PC-3 (cell line): ENCODE measurements at places on chromosomes 5 and 9. TPM values are rescaled to one million over a fixed set of nuclear protein-coding genes. Genes with fewer than 3 reads are reported as not detected.

DNA sequence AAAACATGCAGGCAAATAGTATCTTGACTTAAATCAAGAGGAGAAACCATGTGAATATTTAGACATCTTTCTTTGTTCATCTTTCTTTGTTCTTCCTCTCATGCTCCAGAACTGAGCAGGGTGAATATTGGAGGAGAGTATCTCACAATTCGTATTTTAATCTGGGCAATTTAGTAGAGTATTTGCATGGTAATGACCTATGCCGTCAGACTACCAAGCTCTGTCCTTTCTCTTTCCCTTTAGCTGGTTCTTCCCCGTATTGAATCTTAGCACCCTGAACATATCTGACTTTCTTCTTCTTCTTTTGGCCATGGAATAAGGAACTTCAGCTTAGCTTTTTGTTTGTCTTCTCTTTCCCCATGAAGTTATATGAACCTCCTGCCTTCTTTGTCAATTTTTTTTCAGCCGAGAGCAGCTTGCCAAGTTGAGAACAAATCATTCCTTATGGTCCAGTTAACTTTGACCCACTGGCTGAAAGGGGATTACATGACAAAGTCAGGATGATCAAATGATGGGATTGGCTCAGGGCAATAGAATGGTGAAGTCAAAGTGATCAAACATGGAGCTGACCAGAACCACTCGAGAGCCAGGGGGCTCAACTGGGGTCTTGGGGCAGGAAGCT is 95.8 kb downstream of the DAPK1 start:
- no peak for DNase-seq

GRCh38 chr5:82106207-82106606 is 134.4 kb downstream of the ATG10 start:
- DNase-seq, result no peak

- DNase-seq, result no peak
Measured at GRCh38 chr9:114925039-114925438, 5.4 kb downstream of the TNFSF8 start.

- DNase-seq, result no peak
Measured at GRCh38 chr5:6520201-6520600, 71.5 kb downstream of the UBE2QL1 start.

DNA sequence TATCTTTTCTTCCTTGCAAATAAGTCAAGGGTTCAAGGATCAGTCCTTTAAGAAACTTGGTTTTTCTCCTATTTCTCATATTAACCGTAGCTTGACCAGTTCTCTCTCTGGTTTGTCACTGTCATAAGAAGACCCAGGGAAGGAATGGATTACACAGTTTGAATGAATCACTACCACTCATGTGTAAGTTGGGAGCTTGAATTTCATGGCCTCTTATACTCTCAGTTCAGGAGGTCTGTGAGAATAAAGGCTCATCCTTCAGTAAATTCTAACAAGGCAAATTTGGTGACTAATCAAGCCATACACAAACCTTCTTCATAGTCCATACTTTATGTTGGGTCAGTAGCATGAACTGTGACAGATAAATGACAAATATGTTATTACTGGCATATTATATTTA is 323.1 kb upstream of the ACTBL2 start:
- peak; percentile 59 for DNase-seq

- no peak for DNase-seq
Measured at GRCh38 chr5:35244171-35244570, 13.9 kb upstream of the PRLR start.

DNA sequence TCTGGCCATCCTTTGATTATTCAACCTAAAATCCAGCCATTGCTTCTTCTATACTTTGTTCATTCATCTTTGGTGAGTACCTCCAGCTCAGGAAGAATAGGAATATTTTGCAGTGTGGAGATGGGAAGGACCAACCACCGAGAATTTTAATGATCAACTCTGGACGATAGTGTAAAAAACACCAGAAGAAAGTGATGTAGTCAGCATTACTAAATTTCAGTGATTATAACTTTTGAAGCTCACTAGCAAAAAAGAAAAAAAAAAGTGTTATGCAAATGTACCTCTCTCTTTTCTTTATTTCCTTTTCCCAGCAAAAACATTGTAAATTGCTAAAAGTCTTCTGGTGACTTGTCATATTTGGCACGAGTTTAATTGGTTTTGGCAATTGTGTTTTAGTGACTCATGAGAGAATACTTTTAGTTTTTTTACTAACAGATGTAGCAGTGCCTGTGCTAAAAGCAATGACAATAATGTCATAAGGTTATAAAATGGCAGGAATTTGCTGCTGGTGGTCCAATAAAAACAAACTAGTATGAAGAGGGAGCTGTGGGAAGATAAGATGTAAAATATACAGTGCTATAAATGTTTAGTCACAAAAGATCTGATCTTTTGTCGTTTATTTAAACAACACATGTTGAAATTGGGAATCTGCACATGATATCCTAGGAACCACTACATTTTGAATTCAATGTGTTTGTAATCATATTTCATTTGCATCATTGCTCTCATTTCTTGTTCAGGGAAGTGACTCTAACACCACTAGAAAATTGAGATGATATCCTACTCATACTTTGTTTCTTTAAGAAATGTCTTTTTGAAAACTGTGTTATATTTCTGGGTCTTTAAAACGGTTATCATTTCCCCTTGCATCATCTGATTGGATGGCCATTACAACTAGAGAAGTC is 81.3 kb upstream of the ERCC6L2 start:
- peak; percentile 81 for DNase-seq

SPINK5 gene
- total RNA-seq, result not detected in 2 replicates

KIF4B gene
- not detected in 2 replicates for total RNA-seq

ANKRD34B gene
- not detected in 2 replicates for total RNA-seq
